Urinary bladder (tissue), 4 donors: ENCODE measurements at places on chromosomes 2 and 18.

GRCh38 chr18:11487390-11487789 lies 122.0 kb upstream of the SLC35G4 start:
- no peak for DNase-seq

DNA sequence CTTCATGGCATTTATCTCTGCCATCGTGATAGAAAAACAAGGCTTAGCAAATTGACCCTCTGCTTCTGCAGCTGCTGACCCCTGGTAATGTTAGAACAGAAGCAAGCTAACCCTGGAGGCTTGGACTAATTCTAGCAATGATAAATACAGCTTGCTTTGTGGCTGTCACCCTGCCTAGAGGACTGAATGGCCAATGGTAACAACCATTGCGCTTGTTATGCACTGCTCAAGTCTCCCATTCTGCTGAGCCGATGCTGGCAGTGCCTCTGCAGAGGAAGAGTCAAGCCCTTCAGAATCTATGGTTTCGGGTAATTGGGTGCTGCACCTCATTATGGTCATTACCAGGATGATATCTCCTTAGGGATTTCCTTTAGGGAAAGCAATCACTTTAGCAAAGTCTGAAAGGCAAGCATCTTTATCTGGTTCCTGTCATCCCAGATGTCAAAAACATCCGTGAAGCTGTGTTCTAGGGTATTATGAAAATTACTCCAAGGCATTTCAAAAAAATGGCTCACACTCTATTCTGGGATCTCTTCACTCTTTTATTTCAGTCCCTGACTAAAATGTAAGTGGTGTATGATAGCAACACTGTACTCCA lies 186.8 kb upstream of the DLGAP1 start:
- DNase-seq: no peak

GRCh38 chr2:206855585-206856433 lies 83.5 kb upstream of the CPO start:
- DNase-seq: no peak

GRCh38 chr2:232230560-232230959 lies 148.0 kb upstream of the ALPP start:
- DNase-seq: no peak

DNA sequence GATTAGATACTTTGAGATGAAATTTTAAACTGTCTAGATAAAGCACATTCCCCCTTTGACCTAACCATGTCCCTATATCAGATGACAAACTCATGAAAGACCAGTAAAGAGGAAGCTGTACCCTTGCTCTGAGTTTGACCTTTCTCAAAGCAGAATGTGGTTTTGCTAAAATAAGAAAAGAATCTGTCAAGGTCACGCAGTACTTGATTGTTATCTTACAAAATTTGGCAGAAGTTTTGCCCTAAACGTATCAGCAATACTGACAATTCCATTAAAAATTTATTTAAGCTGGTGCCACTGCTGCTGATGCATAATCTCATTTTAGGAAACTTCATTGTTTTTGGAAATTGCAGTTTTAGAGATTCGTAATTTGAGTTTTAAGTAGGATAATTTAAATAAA lies 31.2 kb upstream of the GALM start:
- no peak for DNase-seq

DNA sequence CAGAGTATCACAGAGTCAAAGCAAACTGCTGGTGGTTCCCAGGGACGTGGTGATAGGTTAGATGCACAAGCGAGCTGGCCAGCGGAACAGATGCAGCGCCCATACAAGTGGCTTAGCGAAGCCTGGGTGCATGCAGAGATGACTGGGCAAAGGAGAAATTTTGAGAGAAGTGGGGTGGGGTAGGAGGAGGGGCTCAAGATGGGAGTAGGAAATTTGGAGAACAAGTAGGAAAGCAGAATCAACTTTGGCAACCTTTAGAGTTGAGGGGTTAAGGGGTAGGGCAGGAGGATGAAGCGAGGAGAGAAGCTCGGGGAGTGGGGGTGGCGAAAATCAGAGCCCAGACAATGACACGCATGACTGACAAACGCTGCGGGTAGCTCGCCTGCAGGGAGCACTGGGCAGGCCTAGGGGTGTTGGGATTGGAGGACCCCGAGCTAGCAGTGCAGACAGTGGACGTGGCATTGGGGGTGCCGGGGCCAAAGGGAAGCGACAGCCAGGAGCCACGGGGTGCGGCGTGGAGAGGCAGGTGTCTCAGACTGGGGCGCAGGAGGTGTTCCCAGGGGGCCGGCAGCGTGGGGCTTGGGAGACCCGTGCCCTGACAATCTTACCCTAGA lies 431 bp downstream of the FAM98A start:
- no peak for DNase-seq

DNA sequence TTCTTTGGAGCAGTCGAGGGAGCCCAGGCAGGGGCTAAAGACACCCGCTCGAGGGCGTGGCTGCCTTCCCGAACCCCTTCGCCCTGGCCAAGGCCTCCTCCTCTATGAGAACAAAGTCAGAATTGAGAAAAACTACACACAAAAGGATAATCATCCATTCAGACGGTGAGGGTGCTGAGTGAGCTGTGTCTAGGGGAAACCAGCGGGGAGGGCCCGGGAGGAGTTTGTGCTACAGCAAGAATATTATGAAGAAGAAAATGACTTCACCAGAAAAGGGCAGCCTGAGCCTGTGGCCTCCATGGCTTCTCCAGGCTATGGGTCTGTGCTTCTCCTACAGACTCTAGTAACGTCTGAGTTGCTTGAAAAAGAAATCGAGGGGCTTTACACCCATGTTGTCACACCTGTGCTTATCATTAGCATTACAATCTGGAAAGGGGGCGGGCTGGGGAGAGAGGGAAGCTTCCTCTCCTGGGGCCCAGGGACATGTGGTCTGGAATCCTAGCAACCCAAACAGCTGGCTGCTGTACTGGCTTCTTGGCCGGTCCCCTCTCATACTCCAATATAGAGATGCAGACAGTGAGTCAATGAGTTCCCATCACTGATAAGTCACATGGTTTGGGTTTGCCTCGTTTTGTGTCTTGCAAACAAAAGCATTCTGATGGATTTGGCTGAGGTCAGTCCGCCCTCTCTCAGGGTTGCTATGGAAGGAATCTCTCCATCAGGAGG lies 52.0 kb upstream of the ARL4C start:
- DNase-seq: no peak

- no peak for DNase-seq
Observed at GRCh38 chr2:152468899-152469692, 134.1 kb downstream of the FMNL2 start.

DNA sequence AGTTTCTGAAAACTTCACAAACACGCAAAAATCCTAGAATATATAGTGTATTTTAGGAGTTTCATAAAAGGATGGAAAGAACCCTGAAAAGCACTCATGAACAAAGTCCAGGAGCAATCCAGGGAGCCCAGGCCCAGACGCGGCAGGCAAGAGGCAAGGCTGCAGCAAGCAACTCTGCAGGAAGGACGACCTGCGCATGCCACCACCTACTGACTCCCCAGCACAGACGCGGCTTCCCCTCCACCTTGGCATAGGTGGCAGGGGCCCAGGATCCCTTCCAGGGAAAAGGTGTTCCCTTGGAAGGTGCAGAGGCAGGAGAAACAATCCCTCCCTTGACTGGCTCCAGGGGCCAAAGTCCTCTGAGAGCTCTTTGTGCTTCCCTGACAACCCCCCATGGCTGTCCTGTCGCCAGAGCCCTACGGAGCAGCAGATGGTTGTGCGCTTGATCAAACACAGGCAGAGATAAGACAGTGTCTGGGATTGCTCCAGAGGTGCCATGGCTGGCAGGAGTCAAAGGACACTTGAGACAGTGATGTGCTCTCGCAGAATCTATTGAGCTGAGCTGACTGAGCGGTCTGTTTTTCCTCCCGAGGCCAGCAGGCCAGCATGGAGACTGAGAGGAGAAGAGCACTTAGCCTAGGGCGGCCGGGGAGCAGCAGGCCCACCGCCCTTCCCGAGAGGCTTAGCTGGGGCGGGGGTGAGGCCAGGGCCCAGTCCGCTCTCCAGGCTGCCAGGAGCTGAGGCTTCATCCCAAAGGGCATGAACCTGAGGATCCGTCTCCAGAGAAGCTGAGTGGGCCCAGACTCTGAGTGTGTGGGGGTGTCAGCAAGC lies 10.8 kb upstream of the AMER3 start:
- DNase-seq: no peak

DNA sequence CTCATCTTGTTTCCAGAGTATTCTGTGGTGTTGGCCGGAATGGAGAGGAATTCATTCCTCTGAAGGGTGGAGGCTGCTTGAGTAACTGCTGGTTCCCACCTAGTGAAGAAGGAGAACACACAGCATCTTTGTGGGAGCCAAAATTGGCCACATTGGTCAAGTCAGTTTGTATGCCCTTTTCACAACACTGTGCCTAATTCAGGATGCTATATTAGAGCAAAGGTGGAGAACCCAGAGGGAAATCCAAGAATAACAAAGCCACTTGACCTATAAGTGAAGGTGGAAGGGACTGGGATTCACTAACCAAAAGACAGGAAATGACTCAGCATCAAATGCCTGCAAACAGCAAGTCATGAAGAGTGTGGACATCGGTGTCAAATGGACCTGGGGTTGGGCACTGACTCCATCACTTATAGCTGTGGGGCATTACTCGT lies 27.3 kb upstream of the MLPH start:
- DNase-seq: no peak
